ENCODE measurements at places on chromosomes 3 and 15.

- DNase-seq: no peak
Observed at GRCh38 chr3:152296971-152297370, 28.2 kb downstream of the MBNL1 start.

GRCh38 chr3:4501437-4501836 is 8.3 kb downstream of the ITPR1 start:
- DNase-seq: no peak

- DNase-seq: no peak
Observed at GRCh38 chr3:133455960-133456359, 56.1 kb downstream of the BFSP2 start.

DNA sequence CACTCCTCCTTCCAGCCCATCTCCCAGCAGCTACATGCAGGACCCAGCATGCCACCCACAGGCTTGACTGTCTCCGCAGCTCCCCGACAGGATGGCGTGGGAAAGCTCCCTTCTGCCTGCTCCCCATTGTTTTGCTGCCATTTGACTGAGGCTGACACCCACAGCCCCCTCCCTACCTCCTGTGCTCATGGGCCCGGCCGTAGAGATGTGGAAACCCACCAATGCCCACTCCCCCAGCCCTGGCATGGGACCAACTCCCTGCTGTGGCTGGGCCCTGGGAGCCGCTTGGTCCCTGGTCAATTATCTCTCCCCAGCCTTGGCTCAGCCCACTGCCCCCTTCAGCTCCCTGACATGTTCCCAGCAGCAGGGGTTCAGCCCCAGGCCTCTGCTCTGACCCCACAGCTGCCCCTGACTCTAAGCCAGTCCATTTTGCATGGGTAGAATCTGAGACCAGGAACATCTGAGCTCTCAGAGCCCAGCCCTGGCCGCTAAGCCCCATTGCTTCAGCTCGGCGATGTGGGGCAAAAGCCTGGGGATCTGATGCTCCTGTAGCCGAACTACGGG is 8.2 kb downstream of the C3orf22 start:
- no peak for DNase-seq

DNA sequence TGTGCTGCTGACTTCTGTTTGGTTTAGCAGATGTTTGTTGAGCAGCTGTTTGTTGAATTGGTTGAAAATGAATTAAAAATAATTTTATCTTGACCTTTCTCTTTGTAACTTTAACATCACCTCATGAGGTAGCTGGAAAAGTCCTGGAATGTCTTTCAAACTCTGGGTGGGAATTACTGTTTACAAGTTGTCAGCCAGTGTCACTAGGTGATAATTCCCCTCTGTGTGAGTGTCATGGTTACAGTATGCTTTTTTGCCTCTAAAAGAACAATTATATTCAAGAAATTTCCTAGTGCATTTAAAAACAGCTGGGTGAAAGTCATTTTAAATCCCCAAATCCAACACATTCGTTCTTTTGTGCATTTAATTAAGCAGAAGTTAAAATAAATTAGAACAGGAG is 113.2 kb downstream of the PTPRG start:
- DNase-seq: no peak

GRCh38 chr15:65059369-65059750 is 8.4 kb downstream of the RASL12 start:
- DNase-seq: no peak

GRCh38 chr15:41856716-41857115 is 18.1 kb downstream of the PLA2G4B start:
- DNase-seq: no peak

- DNase-seq: no peak
Observed at GRCh38 chr3:5009506-5010109, 30.4 kb downstream of the BHLHE40 start.

GRCh38 chr3:110576960-110577359 is 494.7 kb upstream of the NECTIN3 start:
- no peak for DNase-seq

DNA sequence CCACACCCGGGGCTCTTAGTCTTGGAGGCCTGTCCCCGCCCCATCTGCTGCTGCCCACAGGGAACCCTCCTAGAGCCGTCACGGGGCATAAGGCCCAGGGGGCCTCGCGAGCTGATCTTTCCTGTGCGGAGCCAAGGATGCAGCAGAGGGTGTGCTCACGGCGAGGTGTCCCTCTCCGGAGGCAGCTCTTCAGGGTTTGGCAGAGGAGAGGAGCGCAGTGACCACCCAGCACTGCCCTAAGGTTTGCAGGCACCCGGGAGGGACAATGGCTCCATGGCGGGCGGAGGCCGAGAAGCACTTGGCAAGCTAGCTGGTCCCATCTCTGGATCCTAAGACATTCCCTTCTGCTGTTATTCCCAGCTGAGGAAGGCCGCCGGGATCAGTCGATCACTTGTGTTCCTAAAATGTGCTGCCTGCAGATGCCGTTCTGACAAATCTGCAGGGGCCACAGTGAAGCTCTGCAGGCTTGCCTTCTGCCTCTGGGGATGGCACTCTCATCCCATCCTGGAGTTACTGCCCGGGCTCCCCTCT is 47.4 kb upstream of the PCSK6 start:
- no peak for DNase-seq

DNA sequence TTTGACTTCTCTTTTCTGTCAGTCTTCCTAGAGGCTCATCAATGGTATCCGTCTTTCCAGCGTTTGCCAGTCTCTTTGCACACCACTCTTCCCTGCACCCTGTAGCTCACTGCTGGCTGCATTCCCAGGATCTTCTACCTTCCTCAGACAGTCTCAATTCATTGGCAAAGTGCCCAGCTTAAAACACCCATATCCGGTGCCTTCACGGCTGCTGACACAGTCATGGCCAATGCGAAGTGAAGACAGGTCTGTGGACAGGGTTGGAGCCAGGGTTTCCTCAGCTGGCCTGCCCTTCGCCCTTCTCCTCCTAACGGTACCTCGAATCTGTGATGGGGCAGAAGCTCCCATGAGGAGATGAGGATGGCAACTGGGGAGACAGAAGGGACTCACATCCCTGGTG is 36.1 kb downstream of the PTH1R start:
- DNase-seq: no peak

GRCh38 chr3:79297245-79297960 is 470.4 kb downstream of the ROBO1 start:
- no peak for DNase-seq

DNA sequence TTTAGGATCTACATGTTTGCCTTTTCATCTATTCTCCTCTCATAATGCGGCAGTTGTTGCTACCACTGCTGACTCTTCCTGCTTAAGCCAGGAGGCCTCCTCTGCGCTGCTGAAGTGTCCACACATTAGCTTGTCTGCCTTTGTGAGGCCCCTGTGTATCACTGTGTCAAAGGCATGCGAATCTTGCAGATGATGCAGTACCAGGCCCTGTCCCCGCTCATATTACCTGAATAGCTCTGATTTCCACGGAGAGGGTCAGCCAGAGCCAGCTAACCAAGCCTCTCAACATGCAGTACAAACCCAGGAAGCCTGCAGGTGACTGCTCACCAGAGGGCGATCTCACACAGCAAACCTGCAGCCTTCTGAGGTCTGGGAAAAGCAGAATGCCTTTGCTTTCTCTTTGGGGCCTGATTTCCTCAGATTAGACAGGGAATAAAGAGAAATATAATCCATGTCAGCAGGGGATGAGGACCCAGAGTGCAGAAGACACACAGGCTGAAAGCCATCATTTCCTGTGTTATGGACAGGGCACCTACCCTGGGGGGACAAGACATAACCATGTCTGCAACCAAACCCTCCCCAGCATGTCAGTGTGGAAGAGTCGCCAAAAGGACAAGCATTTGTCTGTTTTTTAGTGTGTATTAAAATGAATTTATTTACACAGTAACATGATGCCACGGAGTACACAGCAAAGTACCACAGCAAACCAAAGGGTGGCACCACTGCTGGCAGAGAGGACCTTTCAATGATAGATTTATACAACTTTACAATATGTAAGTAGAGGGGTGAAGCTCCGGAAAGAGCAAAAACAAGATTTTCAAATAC is 36.8 kb upstream of the TSPAN3 start:
- peak; percentile 8 for DNase-seq

- no peak for DNase-seq
Observed at GRCh38 chr3:168053115-168053514, 42.6 kb downstream of the GOLIM4 start.

GRCh38 chr3:74523811-74524210 is 90.6 kb downstream of the CNTN3 start:
- DNase-seq: no peak

GRCh38 chr3:195549931-195550519 is 6.9 kb upstream of the PPP1R2 start:
- peak; percentile 93 for DNase-seq

DNA sequence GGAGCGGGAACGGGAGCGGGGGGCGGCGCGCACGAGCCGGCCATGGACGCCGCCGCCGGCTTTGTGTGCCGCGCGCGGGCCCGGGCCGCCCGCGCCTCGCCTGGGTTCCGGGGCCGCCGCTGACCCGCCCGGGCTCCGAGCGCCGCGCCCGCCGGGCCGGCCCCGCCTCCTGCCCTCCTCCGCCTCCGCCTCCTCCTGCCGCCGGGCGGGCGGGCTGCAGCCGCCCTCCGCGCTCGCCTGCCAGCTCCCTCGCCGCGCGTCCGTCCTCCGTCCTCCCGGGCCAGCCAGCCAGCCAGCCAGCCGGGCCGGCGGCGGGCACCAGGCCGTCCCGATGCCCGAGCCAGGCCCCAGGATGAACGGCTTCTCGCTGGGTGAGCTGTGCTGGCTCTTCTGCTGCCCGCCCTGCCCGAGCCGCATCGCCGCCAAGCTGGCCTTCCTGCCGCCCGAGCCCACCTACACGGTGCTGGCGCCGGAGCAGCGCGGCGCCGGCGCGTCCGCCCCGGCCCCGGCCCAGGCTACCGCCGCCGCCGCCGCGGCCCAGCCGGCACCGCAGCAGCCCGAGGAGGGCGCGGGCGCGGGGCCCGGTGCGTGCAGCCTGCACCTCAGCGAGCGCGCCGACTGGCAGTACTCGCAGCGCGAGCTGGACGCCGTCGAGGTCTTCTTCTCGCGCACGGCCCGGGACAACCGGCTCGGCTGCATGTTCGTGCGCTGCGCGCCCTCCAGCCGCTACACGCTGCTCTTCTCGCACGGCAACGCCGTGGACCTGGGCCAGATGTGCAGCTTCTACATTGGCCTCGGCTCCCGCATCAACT is at the start of gene ABHD17C:
TSS of gene ABHD17C (plus strand) at position 212 of the 812 bp plus-strand sequence. CDS start at position 332, 120 bp downstream.
- peak; percentile 14 for DNase-seq

DNA sequence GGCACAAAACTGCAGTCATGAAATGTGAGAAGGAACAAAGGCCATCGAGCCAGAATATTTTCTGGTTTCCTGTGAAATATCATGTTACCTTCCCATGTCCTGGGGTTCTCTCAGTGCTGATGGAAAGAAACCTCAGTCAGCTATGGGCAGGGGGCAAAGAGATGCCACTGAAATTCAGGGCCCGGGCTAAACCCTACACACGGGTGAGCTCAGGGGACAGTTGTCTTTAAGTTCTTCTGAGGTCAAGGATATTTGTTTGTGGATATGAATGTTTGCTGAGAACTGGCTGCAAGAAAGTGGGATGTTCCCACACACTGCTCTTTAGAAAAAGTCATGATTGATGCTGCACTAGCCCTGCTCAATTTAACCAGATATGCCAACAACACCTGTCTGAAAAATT is 187.2 kb downstream of the MEX3B start:
- DNase-seq: no peak

- DNase-seq: no peak
Observed at GRCh38 chr3:113783463-113783862, 36.6 kb downstream of the ATP6V1A start.

DNA sequence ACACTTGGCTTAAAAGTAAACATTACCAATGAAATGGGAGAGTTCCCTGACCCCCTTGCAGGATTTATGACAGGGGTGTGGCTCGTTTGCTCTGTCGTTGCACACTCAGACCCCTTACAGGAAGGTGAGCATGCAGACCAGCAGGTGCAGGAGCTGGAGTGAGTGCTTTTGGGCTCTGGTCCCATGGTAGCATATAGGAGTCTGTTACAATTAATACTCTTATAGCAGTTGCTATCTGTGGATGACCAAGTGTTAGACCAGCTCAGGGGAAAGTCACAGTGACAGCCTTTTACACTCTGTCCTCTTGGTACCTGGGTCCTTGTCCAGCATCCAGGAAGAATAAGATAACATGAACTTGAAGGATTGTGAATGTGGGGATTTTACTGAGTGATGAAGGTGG is 1177.5 kb downstream of the NSUN3 start:
- DNase-seq: no peak

GRCh38 chr15:51861557-51862359 is 32.3 kb downstream of the TMOD3 start:
- peak; percentile 73 for DNase-seq

DNA sequence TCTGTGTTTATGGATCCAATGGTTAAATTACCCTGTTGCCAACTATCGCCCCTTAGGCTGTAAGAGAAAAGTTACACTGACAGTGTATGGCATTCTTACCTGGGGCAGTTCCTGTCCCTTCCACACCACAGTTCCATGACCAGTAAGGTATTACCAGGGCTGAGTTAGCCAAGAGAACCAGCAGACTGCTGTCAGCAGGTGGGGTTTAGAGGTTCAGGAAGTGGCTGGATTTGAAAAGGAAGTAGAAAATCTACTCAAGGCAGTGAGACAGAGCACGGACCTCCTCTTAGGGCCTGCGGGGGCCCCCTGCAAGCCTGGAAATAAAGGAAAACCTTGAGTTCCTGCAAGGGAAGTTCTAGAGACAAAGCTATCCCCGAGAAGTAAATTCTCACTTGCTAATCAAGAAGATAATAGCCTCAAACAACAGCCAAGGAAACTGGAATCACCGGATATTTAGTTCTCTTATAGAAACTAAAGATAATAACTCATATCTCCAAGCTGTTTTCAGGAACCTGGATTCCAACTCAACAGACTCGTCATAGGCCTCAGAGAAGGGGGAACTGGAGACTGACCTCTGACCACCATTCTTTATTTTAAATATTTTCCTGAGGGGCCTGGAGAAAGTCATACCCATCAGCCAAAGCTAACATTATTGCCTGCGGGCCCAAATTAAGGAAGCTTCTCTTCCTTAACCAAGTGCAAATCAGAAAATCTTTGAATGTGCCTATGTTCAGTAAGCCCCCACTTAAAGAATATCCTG is 161.7 kb downstream of the ANXA2 start:
- no peak for DNase-seq

GRCh38 chr3:140051019-140051957 is 116.3 kb downstream of the CLSTN2 start:
- DNase-seq: no peak

DNA sequence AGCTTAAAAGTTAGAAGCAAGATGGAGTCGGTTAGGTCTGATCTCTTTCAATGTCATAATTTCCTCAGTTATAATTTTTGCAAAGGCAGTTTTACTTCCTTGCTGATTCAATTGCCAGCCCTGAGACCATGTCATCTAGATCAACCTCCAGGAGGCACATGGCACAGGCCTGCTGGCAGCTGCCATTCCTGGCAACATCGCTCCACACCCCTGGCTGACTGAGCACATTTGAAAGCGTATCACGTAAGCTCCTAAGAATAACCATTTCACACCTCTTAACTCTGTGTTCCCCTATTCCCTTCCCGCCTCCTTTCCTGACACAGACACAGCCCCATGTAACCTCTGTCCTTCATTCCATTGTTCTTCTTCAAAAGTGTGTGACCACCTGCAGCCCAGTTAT is 313.9 kb upstream of the CTNNB1 start:
- no peak for DNase-seq

DNA sequence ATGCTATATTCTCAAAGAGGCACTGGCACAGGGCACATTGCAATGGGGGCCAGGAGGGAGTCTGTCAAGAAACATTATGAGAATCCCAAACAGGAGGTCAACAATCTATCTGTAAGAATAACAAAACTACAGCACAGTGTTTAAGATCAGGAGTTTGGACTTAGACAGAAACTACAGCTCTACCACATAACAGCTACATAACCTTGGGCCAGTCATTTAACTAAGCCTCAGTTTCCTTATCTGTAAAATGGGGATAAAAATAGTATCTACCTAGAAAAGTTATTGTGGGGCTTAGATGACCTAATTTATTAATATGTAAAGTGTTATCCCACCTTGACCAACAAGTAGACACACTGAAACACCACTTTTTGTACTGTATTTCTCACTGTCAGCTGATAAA is 9.9 kb downstream of the B4GALT4 start:
- no peak for DNase-seq

All from CD4-positive, alpha-beta T cell treated with Interleukin-4 for 4 hours (primary cell).